ENCODE measurements at places on chromosomes 11 and 22. TPM values are rescaled to one million over a fixed set of nuclear protein-coding genes. Genes with fewer than 3 reads are reported as not detected.
A peak's percentile ranks its signal among the peaks of the same experiment; 100 is the strongest.

GRCh38 chr22:45743687-45744086, 72.1 kb downstream of the ATXN10 start:
- peak; percentile 90 for ATAC-seq

- no peak for ATAC-seq
Measured at GRCh38 chr22:35892192-35892591, 136.4 kb downstream of the RBFOX2 start.

DNA sequence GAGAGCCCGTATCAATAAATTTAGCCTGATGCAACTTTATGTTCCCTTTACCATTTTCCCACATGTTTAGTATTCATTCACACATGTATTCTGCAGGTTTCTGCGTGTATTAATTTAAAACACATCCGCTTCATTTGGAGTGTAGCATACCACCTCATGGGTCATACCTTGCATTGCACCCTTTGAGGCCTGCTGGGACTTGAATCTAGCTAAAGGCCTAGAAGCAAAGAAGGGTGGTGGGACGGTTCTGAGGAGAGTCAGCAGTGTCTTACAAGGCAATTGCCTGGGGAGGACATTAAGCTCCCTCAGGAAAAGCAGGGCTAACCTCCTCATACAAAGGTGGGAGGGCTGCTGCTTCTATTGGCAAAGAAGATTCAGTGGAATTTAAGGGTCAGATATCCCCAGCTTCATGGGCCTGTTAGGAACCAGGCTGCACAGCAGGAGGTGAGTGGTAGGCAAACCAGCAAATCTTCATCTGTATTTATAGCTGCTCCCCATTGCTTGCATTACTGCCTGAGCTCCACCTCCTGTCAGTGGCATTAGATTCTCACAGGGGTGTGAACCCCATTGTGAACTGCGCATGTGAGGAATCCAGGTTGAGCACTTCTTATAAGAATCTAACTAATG, 15.9 kb upstream of the SNX19 start:
- peak; percentile 26 for ATAC-seq

SCGB1D2 gene
- total RNA-seq = 0.56 TPM

NAV2 gene
- total RNA-seq = 17.0 TPM

Data from esophagus mucosa (tissue), 1 donor.